ENCODE measurements at places on chromosomes 5 and 9.

DNA sequence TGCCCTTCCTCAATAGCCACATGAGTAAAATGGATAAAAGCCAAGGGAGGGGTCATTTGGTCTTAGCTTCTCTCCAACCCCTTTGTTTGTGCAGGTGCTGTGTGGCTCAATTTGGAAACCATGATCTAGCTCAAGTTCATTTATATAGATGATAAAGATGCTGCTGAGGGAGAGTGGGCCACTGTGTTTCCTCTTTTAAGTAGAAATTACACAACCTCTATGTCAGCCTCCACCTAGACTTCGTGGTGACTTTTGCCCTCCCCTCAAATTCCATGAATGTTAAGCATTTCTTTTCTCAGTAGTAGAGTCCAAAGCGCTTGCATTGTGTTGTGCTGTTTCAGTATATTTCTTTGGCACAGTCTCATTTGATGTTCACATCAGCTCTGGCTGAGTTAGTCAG is 241.4 kb downstream of the ARHGAP26 start:
- DNase-seq: no peak

DNA sequence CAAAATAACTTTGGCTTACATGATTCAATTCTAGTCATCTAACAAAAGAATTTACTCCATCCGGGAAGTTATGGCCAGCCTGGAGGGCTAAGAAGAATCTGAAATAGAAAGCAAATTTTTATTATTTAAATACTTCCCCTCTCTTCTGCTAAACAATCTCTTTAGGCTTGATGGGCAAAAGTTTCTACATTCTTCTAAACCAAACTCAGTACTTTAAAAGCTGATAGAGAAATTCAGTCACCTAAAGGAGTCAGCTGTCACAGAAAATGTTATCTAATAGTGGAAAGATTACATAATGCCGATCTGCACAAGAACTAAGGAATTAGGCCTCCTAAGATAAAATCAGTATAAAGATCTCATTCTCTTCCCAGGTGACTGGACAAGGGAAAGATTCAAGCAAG is 32.4 kb downstream of the GNAQ start:
- no peak for DNase-seq

- DNase-seq: no peak
Measured at GRCh38 chr5:150302301-150303069, at the start of gene ARSI. Gene ARSI, minus strand, starts transcription at chr5:150302905. Its CDS starts 532 bp downstream, at chr5:150302373.

- DNase-seq: no peak
Measured at GRCh38 chr9:127250896-127251391, 13.6 kb upstream of the GARNL3 start.

- no peak for DNase-seq
Measured at GRCh38 chr9:4499917-4500316, 9.6 kb downstream of the SLC1A1 start.

DNA sequence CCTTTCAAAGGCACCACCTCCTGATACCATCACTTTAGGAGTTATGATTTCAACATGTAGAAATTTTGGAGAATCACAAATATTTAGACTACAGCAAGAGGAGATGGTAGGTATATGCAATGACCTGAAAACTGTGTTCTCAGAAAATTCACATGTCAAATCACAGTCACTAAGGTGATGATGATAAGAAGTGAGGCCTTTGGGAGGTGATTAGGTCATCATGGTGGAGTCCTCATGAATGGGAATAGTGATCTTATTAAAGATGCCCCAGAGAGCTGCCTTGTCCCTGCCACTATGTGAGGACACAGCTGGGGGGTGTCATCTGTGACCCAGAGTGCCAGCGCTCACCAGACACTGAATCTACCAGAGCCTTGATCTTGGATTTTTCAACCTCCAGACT is 513.5 kb upstream of the TUSC1 start:
- no peak for DNase-seq

DNA sequence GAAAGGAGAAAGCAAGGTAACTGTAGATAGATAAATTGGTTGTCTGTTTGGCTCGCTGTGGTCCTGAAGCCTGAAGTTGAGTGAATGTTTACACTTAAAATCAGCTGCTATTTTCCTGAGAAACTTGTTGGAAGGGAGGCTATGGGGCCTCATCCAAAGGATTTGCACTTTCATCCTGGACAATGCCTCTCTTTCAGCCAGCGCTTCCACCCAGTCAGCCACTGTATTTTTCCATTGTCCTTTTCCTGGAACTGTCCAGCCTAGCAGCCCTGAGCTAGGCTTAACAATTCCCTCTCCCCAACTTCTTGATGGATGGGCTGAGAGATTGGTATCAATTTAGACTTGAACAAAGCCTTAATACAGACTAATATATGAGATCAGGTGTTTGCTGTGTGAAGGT is 429.2 kb downstream of the DMAC1 start:
- DNase-seq: no peak

DNA sequence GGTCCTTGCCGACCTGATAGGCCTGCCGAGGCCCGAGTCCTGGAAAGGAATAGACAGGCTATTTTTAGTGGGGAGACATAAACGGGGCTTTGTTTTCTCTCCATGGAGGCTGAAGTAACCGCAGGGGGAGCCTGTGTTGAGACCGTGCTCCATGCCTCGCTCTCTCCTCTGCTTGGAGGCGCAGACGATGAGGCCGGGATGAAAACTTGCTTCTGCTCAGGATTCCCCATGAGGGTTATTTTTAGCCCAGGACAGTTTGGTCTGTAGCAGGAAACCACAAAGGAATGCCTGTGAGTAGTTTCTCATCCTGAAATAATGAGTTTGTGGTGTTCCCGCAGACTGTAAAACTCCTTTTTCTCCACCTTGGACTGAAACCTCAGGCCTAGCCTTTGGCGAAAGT is 81.9 kb upstream of the RARS1 start:
- no peak for DNase-seq

- DNase-seq: no peak
Measured at GRCh38 chr9:113416149-113416721, 5.7 kb downstream of the C9orf43 start.

DNA sequence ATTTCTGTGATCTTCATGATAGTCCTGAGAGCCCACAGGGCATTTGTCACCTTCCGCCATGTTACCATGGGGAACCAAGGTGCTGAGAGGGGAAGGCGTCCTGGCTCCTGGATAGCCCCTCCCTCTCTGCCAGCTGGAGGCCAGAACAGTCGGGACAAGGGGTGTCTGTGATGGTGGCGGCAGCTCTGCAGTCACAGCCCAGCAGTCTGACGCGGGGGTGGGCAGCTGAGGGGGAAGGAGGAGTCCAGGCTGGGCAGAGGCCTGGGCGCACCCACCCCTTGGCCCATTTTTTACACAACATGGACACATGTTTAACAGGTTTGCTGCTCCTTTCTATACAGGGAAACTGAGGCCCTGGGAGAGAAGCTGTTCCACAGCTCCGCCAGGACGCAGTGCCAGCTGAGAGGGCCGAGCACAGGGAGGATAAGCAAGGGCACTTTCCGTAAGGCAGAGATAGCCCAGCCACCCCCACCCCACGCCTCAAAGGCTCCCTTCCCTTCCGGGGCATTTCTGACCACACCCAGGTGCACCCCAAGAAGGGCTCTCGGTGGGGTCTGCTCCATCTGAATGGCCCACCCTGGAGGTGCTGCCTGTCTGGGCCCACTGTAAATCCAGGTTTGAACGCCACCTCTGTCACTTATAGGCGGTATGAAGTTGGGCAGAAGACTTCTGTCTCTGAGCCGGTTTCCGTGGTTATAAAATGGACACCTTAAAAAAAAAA is 17.1 kb downstream of the LRRC8A start:
- DNase-seq: no peak

- no peak for DNase-seq
Measured at GRCh38 chr9:72394066-72394465, 29.1 kb upstream of the ZFAND5 start.

GRCh38 chr9:17854487-17854886 is 275.6 kb downstream of the SH3GL2 start:
- no peak for DNase-seq

- no peak for DNase-seq
Measured at GRCh38 chr9:130824643-130825350, 10.3 kb upstream of the ABL1 start.

- no peak for DNase-seq
Measured at GRCh38 chr5:90606539-90606938, 47.9 kb downstream of the ADGRV1 start.
